Stimulated activated CD4-positive, alpha-beta T cell treated with anti-CD3 and anti-CD28 coated beads, Interleukin-12 subunit alpha, Interleukin-12 subunit beta, amount 100 ng/mL, for 48 hours (primary cell): ENCODE measurements at places on chromosomes 4 and X.

DNA sequence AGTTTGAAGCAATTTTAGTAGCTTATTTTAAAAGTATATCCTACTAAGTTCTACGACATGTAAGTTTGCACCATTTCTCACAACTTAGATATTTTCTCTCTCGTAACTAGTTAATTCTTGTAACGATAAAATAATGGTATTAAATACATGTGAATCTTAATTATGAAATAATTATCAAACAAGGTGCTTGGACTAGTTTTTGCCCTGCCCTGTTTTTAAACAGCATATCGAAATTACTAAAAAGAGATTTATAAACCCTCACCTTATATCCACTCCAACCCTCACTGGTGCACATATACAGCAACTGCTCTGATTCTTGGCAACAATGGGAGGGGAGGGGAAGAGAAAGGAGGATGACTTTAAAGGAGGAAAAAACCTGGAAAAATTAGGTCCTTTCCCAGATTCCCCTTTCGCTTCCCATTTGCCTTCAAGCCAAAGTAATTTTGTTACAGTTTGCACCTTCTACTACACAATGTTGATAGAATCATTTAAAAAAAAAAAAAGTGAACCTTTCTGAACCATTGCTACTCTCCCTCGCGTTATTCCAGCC lies 820 bp upstream of the MAB21L2 start:
- no peak for DNase-seq

- DNase-seq: no peak
These were observed 94.1 kb upstream of the BANK1 start for GRCh38 chr4:101696276-101697010.

DNA sequence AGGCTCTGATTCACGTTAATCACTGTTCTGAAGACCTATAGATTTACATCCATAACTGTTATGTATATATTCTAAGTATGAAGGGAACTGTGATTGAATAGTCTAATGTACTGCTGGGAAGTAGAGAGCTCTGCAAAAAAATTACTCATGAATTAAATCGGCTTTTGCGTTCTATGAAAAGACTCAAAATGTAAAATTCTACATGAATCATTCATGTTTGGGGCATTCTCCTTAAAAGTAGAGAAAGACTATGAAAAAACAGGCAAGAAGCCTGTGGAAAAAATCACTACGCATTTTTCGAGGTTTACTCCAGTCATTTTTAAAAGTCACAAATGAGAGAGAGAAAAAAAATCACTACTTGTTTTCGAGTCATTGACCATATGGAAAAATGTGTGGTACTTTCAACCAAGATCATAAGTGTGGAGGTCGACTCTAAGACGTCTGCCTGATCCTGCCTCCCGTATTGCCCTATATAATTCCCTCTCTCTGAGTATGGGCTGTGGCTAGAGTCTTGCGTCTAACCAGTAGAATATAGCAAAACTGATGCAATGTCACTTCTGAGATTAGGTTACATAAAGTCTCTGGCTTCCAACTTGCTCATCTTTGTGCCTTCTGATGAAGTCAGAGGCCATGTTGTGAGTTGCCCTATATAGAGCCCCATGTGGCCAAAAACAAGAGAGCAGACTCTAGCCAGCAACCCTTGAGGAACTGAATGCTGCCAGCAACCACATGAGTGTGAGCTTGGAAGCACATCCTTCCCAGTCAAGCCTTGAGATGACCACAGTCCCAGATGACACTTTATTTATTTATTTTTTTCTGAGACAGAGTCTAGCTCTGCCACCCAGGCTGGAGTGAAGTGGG lies 32.1 kb upstream of the VEGFD start:
- DNase-seq: no peak

GRCh38 chr4:26531491-26532116 lies 41.3 kb upstream of the CCKAR start:
- DNase-seq: no peak

GRCh38 chrX:101357166-101357795 lies 8.7 kb upstream of the TIMM8A start:
- DNase-seq: no peak

- DNase-seq: no peak
These were observed 50.1 kb upstream of the SETD7 start for GRCh38 chr4:139606103-139606502.

DNA sequence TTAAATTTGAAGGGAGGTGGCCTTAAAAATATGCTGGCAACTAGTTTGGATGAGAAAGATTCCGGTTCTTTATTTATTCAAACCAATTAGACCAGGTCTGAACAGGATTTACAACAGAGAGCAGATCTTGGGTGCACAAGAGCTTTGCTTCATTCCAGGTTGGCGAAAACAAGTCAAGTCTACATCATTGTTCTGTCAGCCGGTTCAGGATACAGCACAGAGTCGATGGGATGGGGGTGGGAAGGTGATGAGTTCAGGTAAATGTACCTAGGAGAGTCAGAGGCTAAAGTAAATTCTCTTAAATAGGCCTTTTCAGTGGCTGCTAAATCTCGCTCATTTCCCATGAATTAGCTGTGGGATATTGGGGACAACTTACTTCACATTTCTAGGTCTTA lies 882 bp upstream of the STIM2 start:
- no peak for DNase-seq

- no peak for DNase-seq
These were observed 48.3 kb downstream of the RAI2 start for GRCh38 chrX:17812763-17813162.

- DNase-seq: no peak
These were observed 8.2 kb downstream of the CAPN6 start for GRCh38 chrX:111262086-111262485.

DNA sequence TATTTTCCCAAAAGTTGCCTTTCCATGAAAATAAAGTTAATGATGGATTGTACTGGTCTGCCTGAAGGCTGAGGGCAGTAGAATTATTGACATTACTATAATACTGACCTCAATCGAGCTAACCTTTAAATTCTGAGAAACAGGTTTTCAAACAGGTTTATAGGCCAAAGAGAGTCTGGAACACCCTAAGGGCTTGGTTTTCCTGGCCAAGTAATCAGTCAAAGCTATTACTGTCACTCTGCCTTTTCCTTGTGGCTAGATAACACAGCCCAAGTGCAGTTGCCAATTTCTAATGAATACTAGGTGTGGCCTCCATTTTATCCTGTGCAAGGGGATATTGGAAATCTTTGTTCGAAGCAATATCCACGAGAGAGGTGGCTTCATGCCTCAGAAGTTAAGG lies 75.2 kb downstream of the INTS12 start:
- no peak for DNase-seq

DNA sequence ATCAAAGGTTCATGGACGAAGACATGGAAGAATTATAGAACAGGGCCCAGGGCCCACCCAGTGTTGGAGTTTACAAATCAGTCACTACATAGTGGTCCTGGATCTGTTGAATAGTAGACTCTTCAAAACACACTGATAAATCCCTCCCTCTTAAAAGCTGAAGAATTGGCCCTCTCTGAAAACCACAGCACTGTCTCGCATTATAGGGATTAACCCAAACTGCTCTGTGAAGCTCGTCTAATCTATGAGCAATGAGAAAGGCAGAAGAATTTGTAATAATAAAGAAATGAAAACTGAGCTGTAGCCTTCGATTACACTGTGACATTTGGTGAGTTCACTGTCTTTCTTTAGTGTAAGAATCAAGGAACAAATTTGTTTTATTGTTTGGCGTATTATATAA lies 92.5 kb upstream of the ZFP42 start:
- DNase-seq: no peak

- DNase-seq: no peak
These were observed 122.9 kb upstream of the RASGEF1B start for GRCh38 chr4:81594490-81595159.

DNA sequence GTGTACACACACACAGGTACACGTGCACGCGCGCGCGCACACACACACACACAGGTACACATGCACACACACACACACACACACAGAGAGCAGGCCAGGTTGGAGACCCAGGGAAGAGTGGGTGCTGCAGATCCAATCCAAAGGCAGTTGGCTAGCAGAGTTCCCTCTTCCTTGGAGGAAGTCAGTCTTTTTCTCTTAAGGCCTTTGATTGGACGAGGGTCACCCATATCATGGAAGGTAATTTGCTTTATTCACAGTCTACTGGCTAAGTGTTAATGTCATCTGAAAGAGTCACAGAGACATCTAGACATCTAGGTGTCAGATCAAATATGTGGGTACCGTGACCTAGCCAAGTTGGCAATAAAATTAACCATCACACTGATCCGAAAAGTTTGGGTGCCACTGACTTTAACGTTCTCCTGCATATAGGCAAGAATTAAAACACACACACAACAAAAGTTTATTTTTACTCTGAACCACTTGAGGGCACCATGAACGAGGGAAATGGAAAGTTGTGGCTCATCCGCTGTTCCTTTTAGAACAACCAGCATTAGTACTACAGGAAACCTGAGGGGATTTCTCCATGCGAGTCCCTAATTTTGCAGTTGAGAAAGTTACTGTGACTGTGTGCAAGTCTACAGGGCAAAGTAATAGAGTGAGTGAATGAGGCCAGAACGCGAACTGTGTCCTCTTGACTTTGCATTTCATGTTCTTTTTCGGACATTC lies 66.0 kb upstream of the STOX2 start:
- DNase-seq: no peak

GRCh38 chr4:176387571-176387970 lies 67.8 kb downstream of the SPCS3 start:
- no peak for DNase-seq

DNA sequence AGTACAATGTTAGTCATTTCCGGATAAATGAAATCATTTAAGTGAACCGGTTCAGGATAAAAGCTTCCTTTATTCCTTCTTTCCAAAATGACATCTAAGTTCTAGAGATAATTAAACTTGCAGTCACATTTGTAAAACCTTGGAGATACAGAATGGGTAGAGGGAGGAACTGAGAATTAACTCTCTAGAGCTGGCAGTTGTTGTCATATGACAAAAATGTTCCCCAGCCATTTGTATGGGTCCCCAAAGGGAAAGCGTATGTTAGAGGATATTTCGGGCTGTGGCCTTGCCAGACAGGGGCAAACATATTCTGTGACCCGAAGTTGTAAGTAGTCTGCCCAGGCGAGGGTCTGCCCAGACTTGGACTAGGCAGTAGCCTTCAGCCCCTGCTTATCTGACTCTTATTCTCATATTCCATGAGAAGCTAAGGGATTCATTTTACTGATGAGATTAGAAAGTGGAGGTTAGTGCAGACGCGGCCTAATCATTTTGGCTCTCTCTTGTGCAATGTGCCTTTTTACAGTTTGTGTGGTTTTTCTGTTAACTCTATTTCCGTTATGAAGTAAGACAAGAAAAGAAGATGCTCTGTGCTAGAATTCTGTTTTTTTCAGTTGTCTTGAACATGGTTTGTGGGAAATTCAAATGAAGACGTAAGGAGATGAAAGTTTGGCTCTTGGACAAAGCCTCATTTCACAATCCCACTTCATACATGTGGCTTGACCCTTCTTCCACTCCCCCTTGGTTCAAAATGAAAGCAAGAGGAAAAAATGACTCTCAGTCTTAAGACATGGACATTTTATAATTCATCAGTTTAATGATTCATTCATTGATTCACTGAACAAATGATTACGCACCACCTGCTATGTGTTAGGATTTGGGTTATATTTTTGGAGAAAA lies 2394.2 kb upstream of the AGA start:
- DNase-seq: no peak

GRCh38 chr4:152106113-152106763 lies 345.4 kb upstream of the GATB start:
- no peak for DNase-seq

- DNase-seq: no peak
These were observed at the start of gene SMARCA1 for GRCh38 chrX:129523079-129523911. SMARCA1 (minus strand) TSS chrX:129523490; CDS start chrX:129523370, 120 bp downstream.

DNA sequence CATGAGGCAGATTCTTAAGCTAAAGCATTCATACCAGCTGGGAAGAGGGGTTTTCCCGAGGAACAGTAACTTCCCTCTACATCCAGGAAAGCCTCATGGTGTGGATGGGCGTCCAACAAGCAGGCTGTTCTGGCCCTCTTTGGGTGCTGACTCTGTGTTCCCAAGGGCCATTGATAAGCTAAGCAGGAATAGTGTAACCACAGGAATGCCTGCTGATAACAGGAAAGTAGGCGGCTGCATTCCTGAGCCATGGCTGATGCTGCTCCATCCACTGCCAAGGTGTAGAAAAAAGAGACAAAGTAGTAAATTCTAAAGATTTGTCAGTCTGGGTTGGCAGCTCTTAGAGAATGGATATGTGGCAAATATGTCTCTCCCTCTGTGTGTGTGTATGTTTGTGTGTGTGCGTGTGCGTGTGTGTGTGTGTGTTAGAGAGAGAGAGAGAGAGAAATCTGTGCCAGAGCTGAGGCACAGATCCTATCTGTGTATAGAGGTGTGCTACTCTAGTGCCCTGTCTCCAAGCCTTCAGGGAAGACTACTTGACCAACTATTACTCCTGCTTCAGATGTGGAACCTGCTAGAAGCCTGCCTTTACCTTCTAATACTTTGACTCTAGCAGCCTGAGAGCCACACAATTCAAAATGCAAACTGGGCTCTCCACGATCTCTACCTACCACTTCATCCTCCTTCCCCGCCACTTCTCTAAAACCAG lies 353.1 kb upstream of the NR3C2 start:
- DNase-seq: no peak

DNA sequence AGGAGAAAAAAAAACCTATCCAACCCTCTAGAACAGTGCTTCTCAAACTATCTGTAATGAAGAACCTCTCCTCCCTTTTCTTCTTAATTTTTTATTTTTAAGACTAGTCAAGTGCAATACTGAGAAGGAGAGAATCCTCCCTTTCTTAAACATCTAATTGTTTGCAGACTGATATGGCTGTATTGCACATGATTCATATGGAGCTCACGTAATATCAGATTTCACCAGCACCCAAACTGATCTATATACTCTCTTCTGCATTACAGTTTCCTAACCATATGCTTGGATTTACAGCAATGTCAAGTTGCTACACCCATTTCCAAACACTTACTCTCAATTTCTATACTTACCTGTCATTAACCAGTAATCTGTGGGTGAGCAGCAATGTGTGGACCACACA lies 9.5 kb downstream of the PRMT9 start:
- DNase-seq: no peak

GRCh38 chr4:75168548-75168947 lies 235.6 kb downstream of the PARM1 start:
- no peak for DNase-seq

- no peak for DNase-seq
These were observed 61.7 kb downstream of the PPARGC1A start for GRCh38 chr4:23828020-23828715.

- no peak for DNase-seq
These were observed 180.4 kb upstream of the MID1 start for GRCh38 chrX:10800796-10801195.

- no peak for DNase-seq
These were observed 34.5 kb upstream of the HGFAC start for GRCh38 chr4:3407171-3407771.
